ENCODE measurements at places on chromosomes 2 and 18. TPM values are rescaled to one million over a fixed set of nuclear protein-coding genes. Genes with fewer than 3 reads are reported as not detected.

ELOA2 gene
- not detected for total RNA-seq

DSG4 gene
- not detected for total RNA-seq

MBD5 gene
- 17.9 TPM for total RNA-seq

MOGAT1 gene
- total RNA-seq, result not detected

PGAP1 gene
- total RNA-seq, result 7.0 TPM

LIPG gene
- total RNA-seq, result 0.75 TPM

STRADB gene
- 132 TPM for total RNA-seq

FBXO11 gene
- total RNA-seq, result 54.2 TPM
